Activated naive CD4-positive, alpha-beta T cell treated with anti-CD3 and anti-CD28 coated beads for 36 hours (primary cell): ENCODE measurements at places on chromosomes 6 and 20. TPM values are rescaled to one million over a fixed set of nuclear protein-coding genes. Genes with fewer than 3 reads are reported as not detected.

HDGFL1 gene
- not detected for total RNA-seq

MBOAT1 gene
- total RNA-seq = 7.3 TPM

ZSCAN23 gene
- total RNA-seq = 1.7 TPM

MACROD2 gene
- not detected for total RNA-seq

CFB gene
- 0.74 TPM for total RNA-seq

SUMO4 gene
- 5.9 TPM for total RNA-seq

ZSWIM3 gene
- 3.7 TPM for total RNA-seq

TREML1 gene
- not detected for total RNA-seq

ZNF322 gene
- total RNA-seq = 8.8 TPM

PSORS1C1 gene
- 0.40 TPM for total RNA-seq

CTAGE9 gene
- total RNA-seq = not detected

CST5 gene
- total RNA-seq = not detected

CASS4 gene
- 5.1 TPM for total RNA-seq

FNDC11 gene
- total RNA-seq = 0.10 TPM

OSTM1 gene
- total RNA-seq = 7.1 TPM

KCTD20 gene
- 32.8 TPM for total RNA-seq

TJAP1 gene
- 23.0 TPM for total RNA-seq
